Stimulated activated CD4-positive, alpha-beta T cell treated with anti-CD3 and anti-CD28 coated beads, Interleukin-15, amount 100 ng/mL, for 48 hours (primary cell): ENCODE measurements at places on chromosomes 3 and 15.

GRCh38 chr15:80216141-80216540 lies 35.9 kb downstream of the CTXND1 start:
- DNase-seq: no peak

DNA sequence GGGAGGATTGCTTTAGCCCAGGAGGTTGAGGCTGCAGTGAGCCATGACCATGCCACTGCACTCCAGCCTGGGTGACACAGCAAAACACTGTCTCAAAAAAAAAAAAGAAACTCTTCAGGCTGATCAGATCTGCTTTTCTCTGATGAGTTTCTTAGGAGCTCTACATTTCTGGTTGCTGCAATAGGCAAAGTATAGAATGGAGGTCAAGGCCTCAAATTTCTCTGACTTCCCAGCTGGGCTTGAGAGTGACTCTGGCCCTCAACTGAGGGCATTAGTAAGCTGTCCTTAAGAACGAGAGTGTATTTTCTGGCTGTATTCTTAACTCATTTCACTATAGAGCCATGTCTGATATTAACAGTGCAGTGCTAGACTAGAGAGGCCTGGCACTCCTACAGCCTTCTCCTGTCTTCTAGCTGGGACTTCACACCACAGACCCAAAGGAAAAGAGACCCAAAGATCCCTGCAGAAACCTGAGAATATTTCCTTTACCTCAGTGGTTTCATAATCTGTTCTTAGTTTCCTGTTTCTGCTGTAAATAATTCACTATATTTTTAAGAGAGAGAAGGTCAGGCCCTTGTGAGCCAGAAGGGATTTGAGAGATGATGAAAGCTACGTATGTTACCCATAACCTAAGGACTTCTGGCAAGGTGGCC lies 2.0 kb upstream of the NR1I2 start:
- no peak for DNase-seq

DNA sequence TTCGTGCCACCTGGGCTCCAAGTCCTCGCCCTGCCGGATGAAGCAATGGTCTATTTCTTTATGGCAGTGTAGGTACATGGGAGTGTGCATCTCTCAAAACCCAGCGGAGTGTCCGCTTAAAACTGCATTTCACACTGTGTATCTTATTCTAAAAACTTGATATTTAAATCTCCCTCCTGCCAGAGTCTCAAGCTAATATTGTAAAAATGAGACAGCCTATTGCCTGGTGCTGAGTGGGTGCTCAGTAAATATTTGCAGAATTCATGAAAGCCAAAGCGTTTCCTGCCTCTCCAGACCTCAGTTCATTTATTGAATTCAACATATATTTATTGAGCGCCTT lies 330 bp upstream of the TBC1D2B start:
- no peak for DNase-seq

DNA sequence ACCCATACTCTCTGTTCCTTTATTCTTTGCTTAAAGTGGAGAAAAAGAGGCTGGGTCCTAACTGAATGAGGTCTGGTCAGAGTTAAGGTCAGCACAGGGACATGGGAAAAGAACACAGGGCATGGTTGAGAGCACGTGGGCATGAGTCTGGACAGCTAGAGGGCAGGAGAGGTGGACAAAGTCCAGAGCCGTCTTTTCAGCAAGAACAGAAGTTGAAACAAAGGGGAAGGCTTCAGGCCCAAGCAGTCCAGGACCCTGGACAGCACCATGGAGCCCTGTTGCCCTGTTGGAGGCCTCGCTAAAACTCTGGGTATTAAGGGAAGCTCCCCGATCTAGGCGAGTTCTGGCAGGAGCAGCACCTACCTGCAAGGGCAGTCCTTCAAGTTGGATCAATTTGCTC lies 50.7 kb downstream of the XYLB start:
- DNase-seq: no peak

- DNase-seq: no peak
Measured at GRCh38 chr3:62550439-62550838, 177.1 kb upstream of the FEZF2 start.

DNA sequence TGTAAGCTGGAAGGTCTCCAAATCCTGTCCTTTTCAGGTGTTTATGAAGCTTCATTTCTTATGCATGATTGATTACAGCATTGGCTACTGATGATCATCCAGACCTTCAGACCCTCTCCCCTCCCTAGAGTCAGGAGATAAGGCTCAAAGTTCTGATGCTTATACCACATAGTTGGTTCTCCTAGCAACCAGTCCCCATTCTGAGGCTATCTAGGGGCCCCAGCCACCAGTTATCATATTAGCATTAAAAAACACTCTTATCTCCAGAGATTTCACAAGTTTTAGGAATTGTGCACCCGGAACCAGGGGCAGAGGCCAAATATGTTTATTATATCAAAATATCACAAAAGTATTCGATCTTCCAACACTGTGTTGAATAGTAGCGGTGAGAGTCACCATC lies 953.1 kb downstream of the FHIT start:
- DNase-seq: no peak

DNA sequence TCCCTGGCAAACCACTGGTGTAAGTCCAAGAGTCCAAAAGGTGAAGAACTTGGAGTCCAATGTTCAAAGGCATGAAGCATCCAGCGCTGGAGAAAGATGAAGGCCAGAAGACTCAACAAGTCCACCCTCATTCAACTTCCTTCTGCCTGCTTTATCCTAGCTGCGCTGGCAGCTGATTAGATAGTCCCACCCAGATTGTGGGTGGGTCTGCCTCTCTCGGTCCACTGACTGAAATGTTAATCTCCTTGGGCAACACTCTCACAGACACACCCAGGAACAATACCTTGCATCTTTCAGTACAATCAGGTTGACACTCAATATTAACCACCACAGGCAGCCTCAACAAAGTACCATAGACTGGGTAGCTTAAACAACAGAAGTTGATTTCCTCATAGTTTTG lies 245.9 kb upstream of the IGF1R start:
- DNase-seq: no peak

DNA sequence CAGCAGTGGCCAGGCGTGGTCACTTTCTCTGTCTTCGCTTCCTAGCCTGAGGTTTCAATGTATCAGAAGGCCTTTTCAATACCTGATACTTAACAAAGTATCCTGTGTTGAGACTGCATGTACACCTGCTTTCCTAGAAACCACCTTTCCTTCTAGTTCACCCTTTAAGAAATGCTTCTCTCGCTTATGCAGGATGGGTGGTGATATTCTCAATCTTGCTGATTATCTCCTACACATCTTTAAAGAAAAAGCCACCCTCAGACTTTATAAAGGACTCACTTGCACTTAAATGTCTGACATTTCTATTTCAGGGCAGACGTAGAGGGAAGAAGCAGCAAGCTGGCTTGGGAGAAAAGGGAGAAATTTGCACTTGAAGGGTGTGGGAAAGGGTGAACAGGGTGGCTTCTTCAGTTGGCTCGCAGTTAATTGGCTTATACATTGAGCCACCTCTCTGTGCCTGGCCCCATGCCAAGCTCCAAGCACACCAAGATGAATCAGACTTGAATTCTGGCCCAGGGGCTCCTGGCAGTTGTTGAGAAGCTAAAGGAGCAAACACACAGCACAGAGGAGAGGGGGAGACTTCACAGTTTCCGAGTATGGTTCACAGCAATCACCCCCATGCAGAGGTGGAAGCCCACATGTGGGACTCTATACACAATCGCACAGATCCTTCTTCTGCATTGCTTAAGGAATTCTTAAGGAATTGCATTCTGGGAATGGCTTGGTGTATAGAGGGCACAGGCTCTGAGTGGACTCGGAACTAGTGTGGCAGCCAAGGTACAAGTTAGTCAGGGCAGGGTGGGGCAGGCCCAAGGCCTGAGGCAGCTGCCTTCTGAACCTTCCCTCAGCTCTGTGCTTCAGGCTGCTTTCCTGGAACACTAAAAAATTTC lies 1.3 kb downstream of the ARL6IP5 start:
- DNase-seq: peak; percentile 72

- no peak for DNase-seq
Measured at GRCh38 chr3:40465456-40465855, 8.3 kb downstream of the RPL14 start.

DNA sequence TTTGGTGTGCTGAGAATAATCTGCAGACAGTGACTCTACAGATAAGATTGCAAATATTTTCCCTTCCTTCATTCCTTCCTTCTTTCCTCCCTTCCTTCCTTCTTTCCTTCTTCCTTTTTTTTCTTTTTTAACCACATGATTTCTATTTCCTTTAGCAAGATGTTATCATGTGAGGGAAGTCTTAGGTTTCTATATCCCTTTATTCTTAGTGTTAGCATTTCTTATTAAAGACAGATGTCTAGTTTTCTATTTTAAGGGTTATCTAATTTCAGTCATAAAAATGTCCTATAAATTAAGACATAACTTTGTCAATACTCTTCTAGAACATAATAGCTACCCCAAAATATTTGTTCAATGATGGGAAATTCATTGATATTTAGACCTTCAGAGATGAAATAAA lies 470.9 kb downstream of the LPP start:
- DNase-seq: no peak

DNA sequence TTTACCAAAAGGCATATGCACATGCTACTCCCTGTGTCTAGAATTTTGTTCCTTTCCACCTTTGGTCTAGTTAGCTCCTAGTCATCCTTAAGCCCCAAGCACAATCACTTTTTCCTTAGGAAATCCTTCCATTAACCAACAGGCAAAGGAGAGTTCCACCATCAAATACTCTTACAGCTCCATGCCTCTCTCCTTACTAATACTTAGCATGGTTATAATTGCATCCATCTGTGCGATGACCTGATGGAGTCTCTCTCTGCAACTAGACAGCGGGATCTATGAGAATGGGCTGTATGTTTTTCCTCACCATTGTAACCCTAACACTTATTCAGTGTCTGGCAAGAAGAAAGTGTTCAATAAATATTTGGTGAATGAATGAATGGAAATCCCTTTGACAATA lies 69.3 kb upstream of the SMAD3 start:
- DNase-seq: no peak
